Neuronal stem cell (in vitro differentiated cells): ENCODE measurements at places on chromosomes 5 and 9.

- DNase-seq = peak; percentile 41
These were observed 210.2 kb upstream of the ACTBL2 start for GRCh38 chr5:57692582-57693487.

- DNase-seq = no peak
These were observed 19.6 kb upstream of the FLT4 start for GRCh38 chr5:180668835-180669596.

- DNase-seq = no peak
These were observed 34.0 kb downstream of the KIAA1958 start for GRCh38 chr9:112520656-112521055.

DNA sequence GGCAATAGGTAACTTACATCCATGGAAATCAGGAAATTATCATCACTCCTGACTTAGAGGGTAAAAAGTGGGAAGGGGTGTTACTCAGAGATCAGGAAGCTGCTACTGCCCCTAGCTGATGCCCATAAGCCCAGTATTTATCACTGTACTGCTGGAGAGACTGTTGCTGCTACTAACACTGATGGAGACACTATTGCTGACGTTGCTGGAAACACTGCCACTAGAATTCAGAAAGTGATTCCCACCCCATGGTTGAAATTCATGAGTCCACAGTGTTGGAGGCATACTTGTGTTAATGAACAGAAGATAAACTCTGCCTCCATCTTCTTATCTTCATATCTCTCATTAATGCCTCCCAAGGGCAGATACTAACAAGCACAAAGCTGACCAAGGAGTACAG, 97.6 kb downstream of the MTX3 start:
- no peak for DNase-seq

GRCh38 chr9:79616013-79616412, 44.2 kb downstream of the TLE4 start:
- no peak for DNase-seq

DNA sequence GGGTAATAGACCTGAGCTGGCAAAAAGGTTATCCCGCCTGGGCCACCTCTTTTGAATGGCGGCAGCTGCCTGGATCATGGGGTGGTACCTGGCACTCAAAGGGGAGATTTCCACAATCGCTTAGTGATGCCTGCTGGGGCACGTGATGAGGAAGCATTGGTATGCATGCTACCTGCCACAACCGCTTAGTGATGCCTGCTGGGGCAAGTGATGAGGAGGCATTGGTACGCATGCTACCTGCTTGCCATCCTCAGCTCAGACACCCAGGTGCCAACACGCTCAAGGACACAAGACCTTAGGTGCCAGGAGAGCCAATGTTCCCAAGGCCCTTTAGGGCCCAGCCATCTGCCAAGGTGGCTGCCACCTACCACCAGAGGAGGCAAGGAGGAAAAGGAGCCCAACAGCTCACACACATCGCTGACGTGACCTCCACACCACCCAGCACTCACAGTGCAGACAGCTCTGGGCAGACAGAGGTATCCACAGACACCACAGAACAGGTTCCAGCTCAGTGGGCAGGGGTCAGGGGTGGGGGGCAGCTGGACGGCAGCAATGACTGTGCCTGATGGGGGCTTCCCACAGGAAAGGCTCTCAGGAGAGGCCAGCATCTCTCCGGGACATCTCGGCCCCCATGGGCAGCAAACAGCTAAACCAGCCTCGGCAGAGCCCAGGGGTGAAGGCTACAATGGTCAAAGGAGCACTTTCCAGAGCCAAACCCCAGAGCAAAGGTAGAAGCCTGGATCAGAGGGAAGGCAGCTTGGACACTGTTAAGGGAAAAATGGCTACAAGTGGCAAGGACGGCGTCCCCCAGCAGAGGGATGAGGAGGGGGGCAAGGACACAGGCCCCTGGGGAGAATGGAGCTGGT, 43.0 kb upstream of the SARDH start:
- no peak for DNase-seq

- DNase-seq = no peak
These were observed 11.1 kb downstream of the PRELID2 start for GRCh38 chr5:145824040-145824439.
